Hematopoietic multipotent progenitor cell (in vitro differentiated cells): ENCODE measurements at places on chromosomes 5 and 9. TPM values are rescaled to one million over a fixed set of nuclear protein-coding genes. Genes with fewer than 3 reads are reported as not detected.

DNA sequence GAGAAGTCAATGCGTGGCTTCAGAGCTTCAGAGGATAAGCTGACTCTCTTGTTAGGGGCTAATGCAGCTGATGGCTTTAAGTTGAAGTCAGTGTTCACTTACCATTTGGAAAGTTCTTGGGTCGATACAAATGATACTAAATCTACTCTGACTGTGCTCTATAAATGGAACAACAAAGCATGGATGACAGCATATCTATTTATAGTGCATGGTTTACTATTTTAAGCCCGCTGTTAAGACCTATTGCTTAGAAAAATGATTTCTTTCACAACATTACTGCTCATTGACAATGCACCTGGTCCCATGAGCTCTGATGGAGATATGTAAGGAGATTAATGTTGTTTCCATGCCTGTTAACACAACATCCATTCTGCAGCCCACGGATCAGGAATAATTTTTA, 435.7 kb downstream of the MAT2B start:
- no peak for DNase-seq

GRCh38 chr5:40198736-40199135, 481.0 kb upstream of the PTGER4 start:
- peak; percentile 30 for DNase-seq

GPR150 gene
- total RNA-seq: 0.54 TPM

GRCh38 chr9:88775037-88775471, 216.2 kb upstream of the S1PR3 start:
- DNase-seq: no peak

- peak; percentile 59 for DNase-seq
Measured at GRCh38 chr5:87411973-87412629, 629 bp downstream of the CCNH start.

SH3TC2 gene
- total RNA-seq: 2.2 TPM

DNA sequence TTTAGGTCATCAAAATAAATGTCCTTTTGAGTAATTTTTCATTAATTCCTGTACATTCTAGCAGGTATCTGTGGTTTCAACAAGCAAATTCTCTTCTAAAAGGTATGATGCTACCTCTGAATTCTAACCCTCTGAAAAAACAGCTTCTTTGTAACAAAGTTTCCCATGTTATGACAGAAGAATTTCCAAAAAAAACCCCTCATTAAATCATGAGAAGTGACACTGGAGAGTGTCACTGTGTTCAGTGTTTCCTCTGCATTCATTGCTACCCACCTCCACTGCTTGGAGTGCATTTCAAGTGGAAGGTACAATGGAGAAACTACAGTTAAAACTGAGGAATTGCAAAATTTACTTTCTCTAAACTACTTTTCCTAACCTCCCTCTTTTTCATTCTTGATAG, 10.1 kb downstream of the CDKN2A start:
- no peak for DNase-seq

- DNase-seq: no peak
Measured at GRCh38 chr9:114721491-114722079, 39.6 kb upstream of the TEX48 start.

GMCL2 gene
- not detected for total RNA-seq

DNA sequence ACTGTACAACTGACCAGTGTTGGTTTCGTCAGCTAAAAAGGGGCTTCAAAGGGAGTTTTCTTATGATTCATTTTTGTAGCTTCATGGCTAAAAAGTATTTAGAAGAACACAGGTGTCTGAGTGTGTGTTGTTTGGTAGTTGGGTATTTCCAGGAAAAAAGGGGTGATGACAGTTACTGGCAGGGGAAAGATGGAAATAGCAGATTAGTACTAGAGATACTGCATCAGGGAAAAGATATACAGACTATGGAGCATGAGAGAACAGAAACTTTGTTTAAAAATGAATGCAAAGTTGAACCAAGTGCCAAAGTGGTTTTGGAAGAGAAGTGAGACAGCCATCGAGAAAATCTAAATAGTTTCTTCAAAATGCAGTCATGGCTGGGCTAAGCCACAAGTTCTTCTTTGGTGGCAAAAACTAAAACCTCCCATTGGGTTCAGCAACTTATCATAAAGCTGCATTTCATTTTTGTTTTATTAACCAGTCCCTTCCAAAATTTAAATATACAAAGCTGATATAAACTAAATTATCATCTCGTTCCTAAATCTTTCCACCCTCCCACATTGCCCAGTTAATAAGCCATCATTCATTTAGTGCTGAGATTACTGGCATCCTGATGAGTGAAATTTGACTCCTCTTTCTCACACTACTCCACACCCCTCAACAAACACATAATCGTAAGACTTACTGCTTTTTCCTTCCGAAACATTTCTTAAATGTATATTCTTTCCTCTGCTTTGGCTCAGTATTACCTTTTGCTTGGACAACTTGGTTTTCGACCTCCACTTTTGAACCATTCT, 33.5 kb downstream of the ELL2 start:
- DNase-seq: no peak

TSSK1B gene
- not detected for total RNA-seq

DNA sequence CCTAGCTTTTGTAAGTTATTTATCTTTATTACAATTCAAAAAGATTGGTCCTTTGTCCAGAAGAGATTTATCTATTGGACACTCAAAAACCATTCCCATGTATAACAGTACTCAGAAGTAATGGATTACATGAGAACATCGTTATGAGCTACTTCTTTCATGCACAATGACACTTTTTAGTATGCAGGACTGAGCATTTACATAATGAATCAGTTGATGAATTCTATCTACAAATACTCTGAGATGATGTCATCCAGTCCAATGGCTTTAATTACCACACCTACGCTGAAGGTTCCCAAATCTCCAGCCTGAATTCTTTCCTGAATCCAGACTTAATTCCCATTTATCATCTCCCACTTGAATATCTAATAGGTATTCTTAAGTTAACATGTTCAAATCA, 75.3 kb downstream of the PTBP3 start:
- no peak for DNase-seq

DNA sequence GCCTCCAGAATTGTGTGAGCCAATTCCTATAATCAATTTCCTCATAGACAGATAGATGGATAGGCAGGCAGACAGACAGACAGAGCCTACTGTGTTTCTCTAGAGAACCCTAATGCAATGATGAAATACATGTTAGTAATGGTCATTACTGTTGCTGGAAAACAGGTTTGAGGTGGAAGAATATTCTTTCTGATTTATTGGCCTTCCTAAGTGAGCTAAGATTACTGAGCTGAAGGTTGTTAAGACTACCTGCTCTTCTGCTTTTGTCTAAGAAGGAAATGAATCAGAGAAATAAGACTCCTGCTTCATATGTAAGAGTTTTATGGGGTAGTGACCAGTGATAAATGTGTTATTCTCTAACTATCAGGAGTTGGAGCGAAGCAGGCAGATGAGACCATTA, 219.9 kb downstream of the ELAVL2 start:
- DNase-seq: no peak

GRCh38 chr9:131465401-131465800, 37.3 kb upstream of the POMT1 start:
- DNase-seq: no peak

GRCh38 chr9:137630679-137631078, 11.9 kb downstream of the EHMT1 start:
- no peak for DNase-seq

DNA sequence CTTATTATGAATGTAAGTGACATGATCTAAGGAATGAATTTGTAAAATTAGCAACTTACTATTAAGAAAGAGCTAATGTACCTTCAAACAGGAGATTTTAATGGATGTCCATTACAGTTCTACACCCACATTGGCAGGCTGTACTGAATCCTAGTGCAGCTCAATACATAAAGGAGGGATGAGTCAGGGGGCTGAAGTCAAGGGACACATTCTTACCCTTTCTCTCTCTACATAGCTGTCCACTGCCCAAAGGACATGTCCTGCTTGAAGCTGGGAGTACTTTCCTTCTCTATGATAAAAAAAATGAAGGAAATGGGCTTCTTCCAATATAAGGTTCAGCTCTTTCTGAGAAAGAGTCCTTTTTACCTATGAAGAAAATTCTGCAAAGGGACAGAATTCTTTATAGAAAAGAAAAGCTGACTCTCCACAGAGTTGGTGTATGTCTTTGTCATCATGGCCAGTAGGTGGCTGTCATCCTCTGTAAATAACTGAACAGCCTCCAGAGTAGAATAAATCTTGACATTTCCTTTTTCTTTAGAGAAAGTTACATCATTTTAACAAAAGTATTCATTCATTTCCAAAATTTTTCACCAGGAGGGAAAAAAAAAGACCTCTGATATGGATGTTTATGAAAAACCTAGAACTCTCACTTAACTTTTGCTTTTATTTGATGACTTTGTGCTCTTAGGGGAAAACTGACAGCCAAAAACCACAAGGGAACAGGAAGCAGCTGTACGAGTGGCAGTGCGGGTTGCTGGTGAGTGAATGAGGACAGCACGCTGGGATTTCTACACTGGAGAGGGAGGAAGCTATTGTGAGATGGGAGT, 13.1 kb upstream of the IFNA14 start:
- DNase-seq: peak; percentile 74

- peak; percentile 74 for DNase-seq
Measured at GRCh38 chr9:35907711-35908503, 1.4 kb upstream of the SPAAR start.

- no peak for DNase-seq
Measured at GRCh38 chr5:107551088-107551487, 119.6 kb downstream of the EFNA5 start.
